Putamen (tissue), 1 donor: ENCODE measurements at places on chromosomes 13 and 19.

DNA sequence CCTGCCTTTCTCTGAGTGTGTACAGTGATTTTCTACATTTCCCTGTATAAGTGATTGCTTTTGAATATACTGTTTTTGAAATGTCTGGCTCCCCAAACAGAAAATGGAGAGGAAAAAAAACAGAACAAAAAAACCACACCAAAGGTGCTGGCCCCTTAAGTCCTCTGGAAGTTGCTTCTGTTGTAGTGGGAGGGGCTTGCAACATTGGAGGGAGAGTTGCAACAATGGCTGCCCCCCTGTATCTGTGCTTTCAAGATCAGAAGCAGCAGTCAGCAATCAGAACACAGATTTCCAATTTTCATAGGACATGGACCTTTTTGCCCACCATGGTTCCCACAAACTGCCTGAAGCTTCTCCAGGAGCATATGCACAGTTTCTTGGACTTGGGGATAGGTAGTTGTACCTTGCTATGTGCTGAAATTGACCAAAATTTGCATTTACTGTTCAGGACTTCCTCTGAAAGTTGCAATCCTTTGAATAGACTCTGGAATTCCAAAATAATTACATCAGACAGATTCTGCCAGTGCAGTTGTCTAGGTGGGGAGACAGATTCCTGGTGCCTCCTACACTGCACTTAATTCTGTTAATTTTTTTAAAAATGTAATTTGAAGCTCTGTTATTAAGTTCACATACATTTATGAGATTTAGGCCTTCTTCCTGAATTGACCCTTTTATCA, 13.8 kb downstream of the BIVM start:
- DNase-seq, result no peak

GRCh38 chr19:5153601-5154128, 184.8 kb downstream of the KDM4B start:
- no peak for DNase-seq

DNA sequence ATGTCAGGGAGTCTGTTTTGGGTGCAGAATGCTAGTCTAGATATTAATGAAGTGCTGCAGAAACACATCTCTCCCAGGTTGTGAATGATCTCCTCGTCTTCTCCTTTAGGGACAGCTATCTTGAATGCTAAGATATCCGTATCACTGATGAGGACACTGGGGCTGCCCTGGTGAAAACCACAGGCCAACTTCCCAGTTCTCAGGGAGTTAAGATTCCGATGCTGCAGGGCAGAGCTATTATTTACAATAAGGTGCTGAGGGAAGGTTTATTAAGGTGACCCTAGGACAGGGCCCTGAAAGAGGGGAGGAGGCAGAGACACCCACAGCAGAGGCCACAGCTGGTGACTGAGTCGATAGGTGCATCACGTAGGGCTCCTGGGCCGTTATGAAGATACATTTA, 66.1 kb downstream of the TNFRSF19 start:
- DNase-seq, result no peak

- DNase-seq, result no peak
Measured at GRCh38 chr13:112964971-112965492, 4.0 kb upstream of the MCF2L start.

- no peak for DNase-seq
Measured at GRCh38 chr19:13430790-13431582, 75.3 kb downstream of the CACNA1A start.

GRCh38 chr13:32262165-32262564, 53.0 kb downstream of the ZAR1L start:
- no peak for DNase-seq
